ENCODE measurements at places on chromosomes 3 and 15.

GRCh38 chr3:39937315-39937714 is 127.9 kb downstream of the MYRIP start:
- no peak for DNase-seq

DNA sequence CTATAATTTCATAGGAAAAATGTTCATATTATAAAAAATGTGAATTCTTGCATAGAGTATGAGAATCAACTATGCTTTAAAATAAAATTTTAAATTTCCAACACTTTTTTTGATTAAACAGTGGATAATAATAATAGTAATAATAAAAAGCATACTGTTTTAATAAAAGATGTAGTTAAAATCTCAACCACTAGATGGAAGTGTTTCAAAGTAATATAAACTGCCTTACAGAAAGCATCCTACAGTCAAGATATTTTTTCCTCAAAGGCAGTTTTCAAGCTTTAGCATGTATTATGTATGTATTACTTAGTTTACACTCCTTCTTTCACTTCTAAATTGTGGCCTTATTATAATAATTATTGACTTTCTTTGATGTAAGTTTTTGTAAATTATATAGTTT is 217.5 kb downstream of the CHL1 start:
- no peak for DNase-seq

GRCh38 chr15:73800662-73801345 is 47.7 kb upstream of the INSYN1 start:
- DNase-seq = no peak

GRCh38 chr3:152516216-152516615 is 247.5 kb downstream of the MBNL1 start:
- no peak for DNase-seq

GRCh38 chr3:151971814-151972579 is 98.6 kb downstream of the SUCNR1 start:
- DNase-seq = no peak

All from CD14-positive monocyte (primary cell).